NCI-H774 (cell line): ENCODE measurements at places on chromosomes 3 and 15.

DNA sequence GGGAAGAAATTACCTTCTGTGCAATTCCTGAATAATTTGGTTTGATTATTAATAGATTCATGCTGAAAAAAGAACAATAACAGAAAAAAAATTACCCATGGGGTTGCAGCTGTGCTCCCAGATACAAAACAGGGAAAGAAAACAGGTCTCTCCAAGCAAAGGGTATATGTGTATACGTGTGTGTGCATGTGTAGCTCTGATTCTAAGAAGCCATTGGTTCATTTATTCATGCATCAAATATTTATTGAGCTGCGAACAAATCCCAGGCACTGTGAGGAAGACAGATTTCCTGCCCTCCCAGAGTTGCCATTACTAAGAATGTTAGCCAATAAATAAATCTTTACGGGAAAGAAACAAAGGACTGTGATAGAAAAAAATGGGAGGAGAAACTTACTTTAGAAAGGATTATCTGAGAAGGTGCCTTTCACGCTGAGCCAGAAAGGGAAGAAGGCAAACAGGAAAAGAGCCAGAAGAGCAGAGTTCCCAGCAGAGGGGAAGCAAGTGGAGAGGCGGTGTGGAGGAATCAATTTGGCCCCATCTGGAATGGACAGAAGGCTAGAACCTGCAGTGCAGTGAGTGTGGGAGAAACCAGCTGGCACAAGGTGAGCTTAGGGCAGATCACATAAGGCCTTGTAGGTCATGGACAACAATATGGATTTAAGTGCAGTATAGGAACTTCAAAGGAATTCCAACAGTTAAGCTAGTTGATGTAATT is 20.7 kb downstream of the CHL1 start:
- no peak for DNase-seq

GRCh38 chr3:79866162-79866561 is 98.4 kb upstream of the ROBO1 start:
- DNase-seq = no peak

DNA sequence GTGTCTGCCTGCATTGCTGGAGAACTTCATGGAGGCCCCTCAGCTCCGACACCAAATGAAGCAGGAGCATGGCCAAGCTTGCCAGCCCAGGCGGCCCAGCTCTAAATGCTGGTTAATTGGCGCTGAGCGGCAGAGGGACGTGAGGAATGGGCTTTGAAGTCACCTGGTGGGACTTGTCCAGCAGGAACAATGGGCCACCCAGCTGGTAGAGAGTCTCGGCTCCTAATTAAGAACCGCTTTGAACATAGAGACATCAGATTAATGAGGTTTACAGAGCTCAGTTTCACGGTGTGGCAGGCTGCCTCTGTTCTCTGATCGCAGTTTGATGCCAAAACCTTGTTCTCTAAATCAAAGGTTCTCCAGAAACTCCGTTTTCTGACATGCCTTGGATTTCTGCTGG is 77.5 kb upstream of the LINGO1 start:
- DNase-seq = no peak

- DNase-seq = no peak
Measured at GRCh38 chr15:87736891-87737389, 519.6 kb downstream of the NTRK3 start.
